ENCODE measurements at places on chromosomes 13 and 19.

- no peak for DNase-seq
- H3K27ac ChIP-seq = no peak overlapping the region
- H3K27me3 ChIP-seq = no peaks in the 10 kb centered on the region
- no peak overlapping the region for H3K4me3 ChIP-seq
- H3K4me1 ChIP-seq = no peaks in the 10 kb centered on the region
Observed at GRCh38 chr13:113096745-113097305, 8.8 kb upstream of the F7 start.

DNA sequence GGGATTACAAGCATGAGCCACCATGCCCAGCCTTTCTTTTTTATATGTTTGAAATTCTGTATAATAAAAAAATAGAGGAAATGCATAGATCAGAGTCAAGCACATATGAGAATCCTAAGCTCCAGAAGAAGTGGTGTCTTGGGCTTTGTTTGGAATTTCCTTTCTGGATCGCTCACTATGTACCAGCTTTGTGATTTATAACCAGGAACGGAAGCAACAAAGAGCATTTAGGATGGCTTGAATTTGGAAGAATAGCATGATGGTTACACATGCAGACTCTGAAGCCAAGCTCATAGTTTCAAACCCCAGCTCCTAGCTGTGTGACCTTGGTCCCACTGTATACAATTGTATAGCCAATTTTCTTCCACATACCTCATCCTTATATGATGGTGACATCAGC is 28.0 kb upstream of the SLC15A1 start:
- no peaks in the 10 kb centered on the region for H3K36me3 ChIP-seq
- H3K4me1 ChIP-seq = peaks cover 16% of the 10 kb centered on the region
- no peak overlapping the region for H3K27ac ChIP-seq
- no peak overlapping the region for H3K4me3 ChIP-seq

GRCh38 chr13:93244918-93245280 is 18.3 kb downstream of the GPC6 start:
- H3K27ac ChIP-seq = no peak overlapping the region
- no peaks in the 10 kb centered on the region for H3K36me3 ChIP-seq
- H3K4me3 ChIP-seq = no peak overlapping the region

DNA sequence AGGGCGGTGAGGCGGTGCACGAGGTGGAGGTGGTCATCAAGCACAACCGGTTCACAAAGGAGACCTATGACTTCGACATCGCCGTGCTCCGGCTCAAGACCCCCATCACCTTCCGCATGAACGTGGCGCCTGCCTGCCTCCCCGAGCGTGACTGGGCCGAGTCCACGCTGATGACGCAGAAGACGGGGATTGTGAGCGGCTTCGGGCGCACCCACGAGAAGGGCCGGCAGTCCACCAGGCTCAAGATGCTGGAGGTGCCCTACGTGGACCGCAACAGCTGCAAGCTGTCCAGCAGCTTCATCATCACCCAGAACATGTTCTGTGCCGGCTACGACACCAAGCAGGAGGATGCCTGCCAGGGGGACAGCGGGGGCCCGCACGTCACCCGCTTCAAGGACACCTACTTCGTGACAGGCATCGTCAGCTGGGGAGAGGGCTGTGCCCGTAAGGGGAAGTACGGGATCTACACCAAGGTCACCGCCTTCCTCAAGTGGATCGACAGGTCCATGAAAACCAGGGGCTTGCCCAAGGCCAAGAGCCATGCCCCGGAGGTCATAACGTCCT is 9.4 kb upstream of the PROZ start:
- H3K36me3 ChIP-seq = peaks cover 8% of the 10 kb centered on the region
- no peaks in the 10 kb centered on the region for H3K27me3 ChIP-seq
- no peak overlapping the region for H3K4me3 ChIP-seq
- no peak for DNase-seq
- H3K27ac ChIP-seq = peak overlapping the region; percentile 92

DNA sequence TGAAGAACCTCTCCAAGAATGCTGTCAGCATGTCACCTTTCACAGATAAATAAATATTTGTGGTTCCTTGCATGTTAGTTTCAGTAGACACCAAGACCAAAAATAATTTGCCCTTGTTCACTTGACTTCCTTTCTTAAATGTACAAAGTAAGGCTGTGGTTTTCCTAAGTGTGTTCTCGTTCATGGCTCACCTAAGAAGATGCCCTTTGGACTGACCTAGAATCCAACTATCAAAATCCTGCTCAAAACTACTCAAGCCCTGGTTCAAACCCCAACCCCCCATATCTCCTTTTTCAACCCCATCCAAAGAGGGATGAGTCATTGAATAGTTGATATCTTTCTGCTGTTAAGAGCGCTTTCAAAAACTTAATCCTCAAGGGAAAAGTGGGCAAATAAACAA is 247.8 kb upstream of the ZNF507 start:
- H3K27ac ChIP-seq = no peak overlapping the region
- H3K27me3 ChIP-seq = no peaks in the 10 kb centered on the region
- H3K36me3 ChIP-seq = no peaks in the 10 kb centered on the region
- no peak overlapping the region for H3K4me3 ChIP-seq
- no peaks in the 10 kb centered on the region for H3K4me1 ChIP-seq
- DNase-seq = no peak

DNA sequence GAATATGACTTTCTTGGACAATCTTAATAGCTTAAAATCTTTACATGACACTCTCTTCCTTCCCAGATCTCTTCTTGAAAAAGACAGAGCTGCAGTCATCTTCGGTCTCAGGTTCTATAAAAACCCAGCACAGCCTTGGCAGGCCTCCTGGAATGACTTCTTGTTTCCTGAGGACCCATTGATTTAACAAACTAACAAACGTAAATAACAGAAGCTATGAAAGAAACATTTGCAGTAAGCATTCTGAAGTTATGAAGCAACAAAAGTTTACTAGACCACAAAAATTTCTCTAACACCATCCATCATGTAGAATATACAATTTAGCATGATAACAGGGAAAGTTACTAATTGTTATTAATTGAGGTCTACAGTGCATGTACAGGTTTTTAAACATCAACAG is 62.8 kb upstream of the STARD13 start:
- H3K27me3 ChIP-seq = no peaks in the 10 kb centered on the region
- H3K4me1 ChIP-seq = peaks cover 9% of the 10 kb centered on the region
- H3K4me3 ChIP-seq = no peak overlapping the region
- H3K27ac ChIP-seq = no peak overlapping the region

DNA sequence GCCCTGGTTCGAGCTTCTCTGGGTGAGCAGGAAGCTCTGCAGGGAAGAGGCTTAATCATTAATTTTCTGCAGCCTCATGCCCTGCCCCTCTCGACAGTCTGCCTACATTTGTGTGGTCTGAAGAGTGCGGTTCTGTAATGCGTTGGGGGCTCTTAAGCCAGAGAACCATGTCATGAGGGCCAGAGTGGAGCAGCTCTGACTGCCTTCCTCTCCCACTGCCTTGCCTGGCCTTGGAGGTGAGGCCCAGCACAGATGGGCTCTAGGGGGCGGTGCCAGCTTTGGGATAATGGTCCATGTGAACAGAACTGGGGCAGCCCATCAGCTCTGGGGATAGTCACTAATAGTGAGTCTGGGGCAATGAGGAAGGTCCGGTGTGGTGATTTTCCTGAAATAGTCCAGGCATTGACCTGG is 5.7 kb downstream of the FGF9 start:
- H3K27ac ChIP-seq = no peak overlapping the region
- H3K4me3 ChIP-seq = no peak overlapping the region
- peaks cover 53% of the 10 kb centered on the region for H3K27me3 ChIP-seq

All from HepG2 (cell line).